ENCODE measurements at places on chromosomes 3 and 15.

DNA sequence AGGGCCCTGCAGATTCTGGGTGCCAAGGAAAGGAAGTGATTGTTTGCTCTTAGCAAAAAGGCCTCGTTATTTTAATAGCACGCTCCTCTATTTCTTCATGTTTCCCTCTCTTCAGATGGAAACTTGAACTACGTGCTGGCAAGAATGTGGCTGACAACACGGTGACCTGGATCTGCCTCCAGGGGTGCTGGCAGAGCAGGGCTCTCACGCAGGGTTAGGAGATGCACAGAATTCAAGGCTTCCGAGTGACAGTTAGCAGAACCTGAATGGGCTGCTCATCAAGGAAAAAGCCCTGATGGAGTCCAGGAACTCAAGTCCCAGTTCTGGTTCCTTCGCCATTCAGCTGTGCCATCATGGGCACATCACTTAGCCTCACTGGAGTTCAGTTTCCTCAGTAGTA lies 22.7 kb downstream of the CYP19A1 start:
- DNase-seq, result no peak

- DNase-seq, result no peak
These were observed 9.0 kb upstream of the TSC22D2 start for GRCh38 chr3:150399060-150399459.

DNA sequence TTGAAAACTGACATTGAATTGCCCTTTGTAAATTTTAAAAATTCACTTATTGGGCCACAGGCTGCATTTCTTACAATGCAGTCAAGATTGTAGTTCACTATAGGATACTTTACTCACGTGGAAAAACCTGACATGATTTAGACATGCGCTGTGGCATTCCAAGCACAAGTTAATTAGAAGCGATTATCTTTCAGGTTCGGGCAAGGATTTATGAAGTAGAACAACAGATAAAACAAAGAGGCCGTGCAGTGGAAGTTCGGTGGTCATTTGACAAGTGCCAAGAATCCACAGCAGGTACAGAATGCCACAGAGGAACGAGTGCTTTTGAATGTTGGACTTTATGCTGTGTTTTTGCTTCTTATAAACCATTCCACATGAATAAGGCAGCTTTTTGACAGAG lies 37.8 kb downstream of the GPR171 start:
- DNase-seq, result no peak

- no peak for DNase-seq
These were observed 398.9 kb upstream of the THBS1 start for GRCh38 chr15:39181940-39182339.

DNA sequence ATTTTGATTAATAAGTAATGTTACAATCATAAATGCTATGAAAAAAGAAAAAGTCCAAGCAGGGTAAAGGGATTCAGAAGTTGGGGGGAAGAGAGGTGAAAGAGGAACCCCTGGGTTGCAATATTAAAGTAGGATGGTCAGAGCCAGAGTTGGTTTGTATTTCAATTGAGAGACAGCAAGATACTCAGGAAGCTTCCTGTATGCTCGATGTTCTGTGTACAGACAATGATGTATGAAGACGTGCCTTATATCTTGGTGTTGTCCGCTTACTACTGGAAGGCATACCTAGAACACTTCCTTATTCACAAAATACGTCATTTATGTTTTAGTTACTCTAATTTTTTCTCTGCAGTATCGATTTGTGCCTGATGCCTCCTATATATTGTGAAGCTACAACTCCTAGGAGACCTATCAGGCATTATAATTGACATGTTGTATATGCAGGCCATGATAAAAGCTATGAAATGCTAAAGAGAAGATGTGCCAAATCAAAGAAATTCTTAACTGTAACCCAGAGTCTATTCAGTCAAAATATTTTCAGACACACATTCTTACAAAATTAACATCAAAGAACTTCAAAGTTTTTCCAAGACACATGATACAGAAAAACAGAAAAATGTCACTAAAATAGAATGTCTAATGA lies 87.5 kb downstream of the TBL1XR1 start:
- DNase-seq, result no peak

DNA sequence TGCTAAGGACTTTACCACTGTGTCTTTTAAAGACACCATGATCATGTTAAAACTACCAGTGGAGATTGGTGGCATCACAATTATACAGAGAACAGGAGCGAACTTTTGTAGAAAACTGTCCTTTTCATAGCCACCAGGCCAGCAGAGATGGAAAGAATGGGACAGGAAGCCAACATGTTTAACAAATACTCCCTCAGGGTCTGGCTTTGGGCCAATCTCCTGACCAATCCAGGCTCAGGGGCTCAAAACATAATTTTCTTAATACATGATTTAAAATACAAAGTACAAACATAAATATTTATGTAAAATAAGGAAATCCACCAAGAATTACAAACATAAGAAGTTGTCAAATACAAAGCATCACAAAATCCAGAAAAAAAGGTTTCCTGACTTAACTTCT lies 266.0 kb downstream of the VPS13C start:
- no peak for DNase-seq

GRCh38 chr3:41751597-41751996 lies 210.3 kb downstream of the ULK4 start:
- no peak for DNase-seq

GRCh38 chr3:81500039-81500438 lies 261.4 kb downstream of the GBE1 start:
- DNase-seq, result no peak

DNA sequence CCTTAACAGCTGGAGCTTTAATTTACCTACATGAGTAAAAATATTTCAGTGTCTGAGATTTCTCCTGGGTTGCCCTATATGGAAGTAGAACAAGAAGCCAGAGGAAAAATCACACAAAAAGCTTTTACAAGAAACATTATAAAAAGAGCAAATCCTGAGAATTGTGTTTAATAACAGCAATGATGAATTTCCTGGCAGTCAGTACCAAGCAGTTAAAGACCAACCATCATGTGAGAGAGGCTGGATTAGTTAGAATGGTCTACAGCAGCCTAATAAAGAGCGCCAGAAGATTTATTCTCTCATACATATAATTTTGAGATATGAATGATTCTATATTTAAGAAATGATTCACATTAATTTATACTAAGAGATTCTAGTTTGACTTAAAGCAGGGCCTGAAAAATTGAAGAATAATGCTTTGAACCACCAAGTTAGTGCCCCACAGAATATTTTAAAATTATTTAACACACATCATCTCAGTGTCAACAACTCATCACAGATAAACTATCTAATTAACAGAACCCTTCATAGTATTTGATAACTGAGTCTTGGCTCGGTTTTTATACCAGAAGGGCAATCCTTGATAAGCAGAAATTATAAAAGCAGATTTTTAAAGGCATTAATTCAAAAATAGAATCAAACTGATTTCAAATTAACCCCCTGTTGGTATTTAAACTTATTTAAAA lies 59.9 kb upstream of the DPH6 start:
- no peak for DNase-seq

- no peak for DNase-seq
These were observed 12.9 kb upstream of the CCDC80 start for GRCh38 chr3:112653881-112654300.

DNA sequence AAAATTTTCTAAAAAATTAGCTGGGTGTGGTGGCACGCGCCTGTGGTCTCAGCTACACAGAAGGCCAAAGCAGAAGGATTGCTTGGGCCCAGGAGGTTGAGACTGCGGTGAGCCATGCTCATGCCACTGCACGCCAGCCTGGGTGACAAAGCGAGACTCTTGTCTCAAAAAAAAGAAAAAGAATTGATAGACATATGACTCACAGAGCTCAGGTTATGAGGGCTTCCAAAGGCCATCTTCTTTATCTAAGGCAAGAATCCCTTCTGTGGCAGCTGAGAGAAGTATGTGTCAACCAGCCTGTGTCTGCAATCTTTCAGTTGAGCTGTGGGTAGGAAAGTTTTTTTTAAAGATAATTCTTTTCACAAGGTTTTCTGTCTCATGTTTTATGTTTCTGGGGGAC lies 53.9 kb downstream of the MRPS25 start:
- no peak for DNase-seq

GRCh38 chr15:32871883-32872282 lies 154.1 kb downstream of the GREM1 start:
- DNase-seq, result no peak

GRCh38 chr3:128665362-128666021 lies 14.9 kb upstream of the RPN1 start:
- DNase-seq, result no peak

DNA sequence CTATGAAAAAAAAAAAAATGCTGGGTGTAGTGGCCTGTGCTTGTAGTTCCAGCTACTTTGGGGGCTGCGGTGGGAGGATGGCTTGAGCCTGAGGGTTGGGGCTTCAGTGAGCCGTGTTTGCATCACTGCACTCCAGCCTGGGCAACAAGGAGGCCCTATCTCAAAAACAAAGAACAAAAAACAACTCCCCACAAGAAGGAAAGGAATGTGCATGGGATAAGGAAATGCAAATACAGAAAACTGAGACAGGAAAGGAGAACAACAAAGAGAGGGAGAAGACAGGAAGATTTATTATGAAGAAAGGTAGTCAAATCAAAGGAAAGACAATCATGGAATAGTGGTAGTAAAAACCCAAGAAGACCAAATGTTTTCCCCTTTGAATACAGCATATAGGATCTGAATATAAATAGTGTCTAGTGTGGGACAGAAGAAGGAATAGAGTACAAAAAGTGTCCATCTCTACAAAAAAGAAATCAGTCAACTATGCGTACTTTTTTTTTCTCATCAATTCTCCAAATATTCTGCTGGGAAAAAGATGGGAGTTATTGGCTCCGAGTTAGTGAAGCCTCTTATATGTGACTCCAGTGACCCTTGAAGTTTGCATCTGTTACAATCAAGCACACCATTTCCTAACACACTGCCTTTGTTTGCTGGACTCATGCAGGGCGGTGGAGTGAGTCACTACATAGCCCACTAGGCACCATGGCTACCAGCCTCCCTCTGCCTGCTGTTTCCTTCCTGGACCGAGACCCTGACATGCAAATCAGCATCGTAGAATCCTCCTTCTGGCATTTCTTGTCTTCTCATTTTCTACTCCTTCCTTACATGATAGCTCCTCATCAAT lies 101.2 kb upstream of the PTX3 start:
- DNase-seq, result no peak

GRCh38 chr3:9278498-9278897 lies 29.1 kb upstream of the SRGAP3 start:
- DNase-seq, result no peak

DNA sequence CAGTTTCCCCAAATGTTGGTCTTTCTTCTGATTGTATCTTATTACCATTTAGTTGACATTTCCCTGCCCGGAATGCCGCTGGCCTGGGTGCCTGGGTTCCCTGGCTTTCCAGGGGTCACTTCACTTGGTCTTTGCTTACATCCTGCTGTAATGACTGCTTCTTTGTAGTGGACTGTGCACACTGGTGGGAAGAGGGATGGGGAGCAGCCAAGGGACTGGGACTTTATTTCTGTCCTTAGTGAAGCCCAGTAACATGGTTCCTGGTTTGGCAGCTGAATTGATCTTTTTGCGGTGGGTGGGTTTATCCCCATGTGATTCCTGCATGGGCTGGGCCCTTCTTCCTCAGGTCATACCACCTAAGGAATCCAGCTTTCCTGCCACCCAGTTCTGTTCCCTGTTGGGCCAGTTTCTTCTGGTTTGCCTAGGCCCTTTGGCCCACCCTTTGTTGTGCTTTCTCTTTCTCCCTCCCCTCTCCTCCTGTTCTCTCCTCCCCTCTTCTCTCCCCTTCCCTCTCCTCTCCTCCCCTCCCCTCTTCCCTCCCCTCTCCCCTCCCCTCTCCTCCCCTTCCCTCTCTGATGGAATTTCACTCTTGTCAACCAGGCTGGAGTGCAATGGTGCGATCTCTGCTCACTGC lies 41.9 kb downstream of the TRIM71 start:
- no peak for DNase-seq

DNA sequence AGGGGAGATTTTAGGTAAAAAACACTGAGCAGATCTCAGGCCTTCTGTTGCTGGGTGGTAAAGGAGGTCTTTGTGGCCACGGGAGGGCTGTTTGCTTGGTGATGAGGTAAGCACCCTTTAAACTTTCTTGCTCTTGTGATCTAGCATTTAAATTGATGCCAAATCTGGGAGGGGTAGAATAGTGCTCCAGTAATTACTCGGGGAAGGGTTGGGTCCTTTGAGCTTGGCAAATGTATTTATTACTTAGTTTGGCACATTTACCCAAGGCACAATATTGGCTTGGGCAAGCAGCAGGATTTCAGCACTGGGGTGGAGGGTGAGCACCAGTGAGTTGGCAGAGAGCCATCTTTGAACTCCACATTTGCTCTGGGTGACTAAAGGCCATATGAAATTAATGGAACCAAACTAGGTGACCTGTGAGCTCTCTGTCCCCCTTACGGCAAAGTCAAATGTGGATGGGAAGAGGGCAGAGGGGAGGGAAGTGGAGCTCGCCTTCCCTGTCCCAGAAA lies 185.9 kb upstream of the ONECUT1 start:
- no peak for DNase-seq

DNA sequence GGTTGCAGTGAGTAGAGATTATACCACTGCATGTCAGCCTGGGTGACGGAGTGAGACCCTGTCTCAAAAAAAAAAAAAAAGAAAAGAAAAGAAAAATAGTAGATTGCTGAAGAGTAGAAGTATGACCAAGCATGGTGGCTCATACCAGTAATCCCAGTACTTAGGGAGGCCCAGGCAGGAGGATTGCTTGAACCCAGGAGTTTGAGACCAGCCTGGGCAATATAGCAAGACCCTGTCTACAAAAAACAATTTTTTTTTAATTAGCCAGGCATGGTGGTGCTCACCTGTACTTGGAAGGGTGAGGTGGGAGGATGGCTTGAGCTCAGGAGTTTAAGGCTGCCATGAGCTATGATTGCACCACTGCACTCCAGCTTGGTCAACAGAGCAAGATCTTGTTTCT lies 2.5 kb downstream of the NKTR start:
- no peak for DNase-seq

DNA sequence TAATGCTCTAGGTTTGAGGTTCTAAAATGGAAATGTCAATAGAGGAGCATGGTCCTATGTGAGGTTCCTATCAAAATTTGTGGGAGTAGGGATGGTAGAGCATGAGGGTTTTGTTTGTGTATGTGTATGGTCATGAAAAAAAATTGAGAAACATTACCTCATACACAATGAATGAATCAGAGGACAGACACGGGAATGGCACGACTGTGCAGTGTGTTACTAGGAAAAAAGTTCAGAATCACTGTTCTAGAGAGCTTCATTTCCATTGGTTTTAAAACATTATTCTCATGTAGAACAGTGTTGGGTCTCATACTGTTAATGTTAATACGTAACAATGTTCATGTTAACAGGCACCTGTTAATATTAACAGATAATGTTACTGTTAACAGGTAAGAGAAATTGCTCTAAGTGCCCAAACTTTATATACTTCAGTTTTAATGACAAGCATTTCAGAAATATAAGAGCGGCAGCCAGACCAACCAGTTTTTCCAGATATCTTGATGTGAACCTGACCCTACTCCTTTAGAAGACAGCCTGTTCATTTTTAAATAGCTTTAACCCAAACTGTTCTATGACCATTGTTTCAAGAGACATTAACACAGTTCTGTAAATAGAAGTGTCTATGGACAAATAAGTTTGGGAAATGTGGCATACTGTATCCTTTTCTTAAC lies 48.0 kb downstream of the SLC15A2 start:
- DNase-seq, result no peak

GRCh38 chr15:32763295-32763694 lies 45.5 kb downstream of the GREM1 start:
- DNase-seq, result no peak

- DNase-seq, result peak; percentile 13
These were observed 163.3 kb downstream of the AKAP13 start for GRCh38 chr15:85543741-85544155.
